ENCODE measurements at places on chromosomes 5 and 9.

DNA sequence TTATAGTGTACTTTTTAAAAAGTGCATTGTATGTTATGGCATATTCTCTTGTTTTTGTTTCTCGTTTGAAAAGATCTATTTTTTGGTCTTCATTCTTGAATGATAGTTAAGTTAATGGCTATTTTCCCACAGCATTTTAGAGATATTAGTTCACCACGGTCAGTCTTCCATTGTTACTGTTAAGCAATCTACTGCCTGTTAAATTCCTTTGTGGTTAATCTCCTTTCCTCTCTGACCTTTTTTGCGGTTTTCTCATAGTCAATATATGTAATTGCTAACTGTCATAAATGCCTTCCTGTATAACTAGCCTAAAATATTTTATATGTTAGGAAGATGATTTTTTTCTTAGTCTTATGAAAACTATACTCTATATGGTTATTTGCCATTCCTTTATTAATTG, 250.8 kb upstream of the FBXL7 start:
- DNase-seq: no peak

- DNase-seq: no peak
Observed at GRCh38 chr5:42759456-42759855, 2.8 kb downstream of the CCDC152 start.

GRCh38 chr9:81052846-81053245, 636.5 kb downstream of the TLE1 start:
- DNase-seq: no peak

DNA sequence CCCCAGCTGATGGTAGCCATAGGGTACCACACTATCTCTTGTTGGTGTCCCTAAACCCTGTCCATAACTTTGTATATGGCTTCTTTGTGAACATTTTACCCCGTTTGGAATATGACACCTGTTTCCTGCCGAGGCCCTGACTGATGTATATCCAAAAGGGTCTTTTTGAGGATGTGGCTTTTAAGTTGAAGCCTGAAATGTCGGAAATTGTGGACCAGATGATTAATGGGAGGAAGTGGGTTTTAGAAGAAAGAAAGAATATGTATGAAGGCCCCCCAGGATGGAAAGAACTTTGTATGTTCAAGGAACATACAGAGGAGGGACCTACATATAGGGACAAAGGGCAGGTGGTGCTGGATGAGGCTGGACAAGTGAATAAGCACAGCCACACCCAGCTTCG, 16.7 kb upstream of the TNFSF8 start:
- no peak for DNase-seq

DNA sequence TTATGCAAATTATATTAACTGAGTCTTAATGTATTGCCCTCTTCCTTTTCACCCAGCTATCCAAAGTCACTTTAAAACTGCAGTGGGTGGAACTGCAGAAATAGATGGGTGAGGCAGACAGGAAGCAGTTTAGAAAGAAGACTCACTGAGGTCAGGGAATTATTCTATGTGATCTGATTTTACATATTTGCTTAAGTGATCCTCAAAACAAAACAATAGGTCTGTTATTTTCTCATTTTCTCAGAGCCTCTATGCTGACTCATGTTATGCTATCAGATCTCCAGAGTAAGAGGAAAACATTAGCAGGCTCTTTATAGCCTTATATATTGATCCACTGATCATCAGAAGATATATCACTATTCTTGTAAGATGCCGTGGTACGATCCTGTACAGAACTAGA, 63.5 kb downstream of the MRPS27 start:
- no peak for DNase-seq

DNA sequence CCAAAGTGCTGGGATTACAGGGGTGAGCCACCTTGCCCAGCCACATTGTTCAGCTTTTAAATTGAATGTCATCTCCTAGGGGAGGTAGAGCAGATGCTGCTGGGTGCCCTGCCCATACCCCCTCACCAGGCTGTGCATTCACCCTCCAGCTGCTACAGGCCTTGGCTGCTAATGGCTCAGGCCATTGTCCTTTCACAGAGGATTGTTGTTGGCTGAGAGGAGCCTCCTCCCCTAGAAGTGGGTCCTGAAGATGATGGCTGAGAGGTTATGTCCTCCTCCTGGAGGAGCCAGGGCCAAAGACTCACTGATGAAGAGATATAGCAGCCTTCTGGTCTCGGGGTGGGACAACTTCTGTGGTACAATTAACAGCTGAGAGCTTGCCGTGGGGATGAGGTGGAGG, 74.6 kb downstream of the PHAX start:
- DNase-seq: no peak

GRCh38 chr9:134396825-134397224, 70.6 kb downstream of the RXRA start:
- peak; percentile 65 for DNase-seq

- DNase-seq: no peak
Observed at GRCh38 chr9:34334337-34334824, 5.0 kb downstream of the NUDT2 start.

GRCh38 chr9:105342147-105342505, 97.7 kb downstream of the SLC44A1 start:
- no peak for DNase-seq

GRCh38 chr9:119951591-119951990, 582.4 kb upstream of the BRINP1 start:
- DNase-seq: no peak

DNA sequence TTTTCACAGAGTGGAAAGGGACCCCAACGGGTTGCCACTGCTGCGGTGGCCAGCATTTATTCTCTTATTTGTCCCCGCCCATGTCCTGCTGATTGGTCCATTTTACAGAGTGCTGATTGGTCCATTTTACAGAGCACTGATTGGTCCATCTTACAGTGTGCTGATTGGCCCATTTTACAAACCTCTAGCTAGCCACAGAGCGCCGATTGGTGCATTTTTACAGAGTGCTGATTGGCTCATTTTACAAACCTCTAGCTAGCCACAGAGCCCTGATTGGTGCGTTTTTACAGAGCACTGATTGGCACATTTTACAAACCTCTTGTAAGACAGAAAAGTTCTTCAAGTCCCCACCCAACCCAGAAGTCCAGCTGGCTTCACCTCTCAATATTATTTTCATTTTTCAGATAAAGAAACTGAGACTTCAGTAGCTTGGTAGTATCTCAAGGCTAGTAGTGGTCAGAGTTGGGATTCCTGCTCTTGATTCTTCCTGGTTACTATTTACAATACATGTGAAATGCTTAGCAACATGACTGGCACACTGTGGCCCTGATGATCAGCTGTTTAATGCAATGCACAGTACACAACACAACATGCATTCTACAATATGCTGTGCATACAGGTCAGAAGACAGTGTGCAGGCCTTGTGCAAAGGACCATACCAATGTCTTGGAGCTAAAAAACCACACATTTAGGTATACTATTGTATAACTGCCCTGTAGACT, 63.6 kb upstream of the BOD1 start:
- DNase-seq: no peak

DNA sequence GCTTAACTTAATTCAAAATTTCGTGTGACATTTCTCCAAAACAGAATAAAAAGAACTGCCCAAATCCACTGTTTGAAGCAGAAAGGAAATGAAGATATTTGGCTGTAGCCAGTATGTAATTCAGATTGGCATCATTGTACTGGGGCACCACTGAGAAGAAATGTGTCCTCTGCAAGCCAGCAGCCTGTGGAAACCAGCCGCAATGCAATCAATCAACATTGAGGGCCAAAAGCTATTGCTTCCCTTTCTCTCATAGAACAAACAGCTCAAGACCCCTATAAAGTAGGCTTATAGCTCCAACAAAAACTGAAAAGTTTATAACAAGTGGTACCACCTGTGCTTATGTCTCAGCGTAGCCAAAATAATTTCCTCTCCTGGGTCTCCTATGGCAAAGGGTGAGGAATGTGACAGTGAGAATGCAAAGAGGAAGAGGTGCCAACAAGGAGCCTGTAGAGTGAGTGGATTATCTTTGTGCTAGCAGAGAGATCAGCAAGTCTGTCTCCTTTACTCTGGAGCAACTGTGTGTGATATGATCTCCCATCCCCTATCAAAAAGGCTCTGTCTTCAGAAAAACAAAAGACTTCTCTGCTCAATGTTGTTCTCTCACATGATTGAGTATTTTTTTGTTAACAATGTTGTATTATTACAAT, 1072.3 kb upstream of the DMAC1 start:
- no peak for DNase-seq

GRCh38 chr5:172687940-172688339, 46.9 kb downstream of the NEURL1B start:
- no peak for DNase-seq

DNA sequence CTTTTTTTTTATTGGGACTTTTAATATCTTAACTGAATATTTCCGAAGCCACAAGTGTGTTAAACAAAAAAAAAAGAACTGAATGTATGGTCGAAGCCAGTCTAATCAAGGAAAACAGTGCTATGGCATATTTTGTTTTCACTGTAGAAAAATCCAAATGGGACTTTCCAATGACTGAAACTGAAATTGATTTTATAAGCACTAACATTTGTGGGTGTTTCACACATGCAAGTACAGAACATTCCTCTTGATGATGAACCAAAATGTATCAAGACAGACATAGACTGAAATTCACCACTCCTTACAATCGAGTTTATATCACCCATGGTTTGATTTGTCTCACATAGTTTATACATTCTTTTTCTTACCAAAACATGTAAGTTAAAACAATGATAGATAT, 1026.8 kb downstream of the CDH18 start:
- DNase-seq: no peak

DNA sequence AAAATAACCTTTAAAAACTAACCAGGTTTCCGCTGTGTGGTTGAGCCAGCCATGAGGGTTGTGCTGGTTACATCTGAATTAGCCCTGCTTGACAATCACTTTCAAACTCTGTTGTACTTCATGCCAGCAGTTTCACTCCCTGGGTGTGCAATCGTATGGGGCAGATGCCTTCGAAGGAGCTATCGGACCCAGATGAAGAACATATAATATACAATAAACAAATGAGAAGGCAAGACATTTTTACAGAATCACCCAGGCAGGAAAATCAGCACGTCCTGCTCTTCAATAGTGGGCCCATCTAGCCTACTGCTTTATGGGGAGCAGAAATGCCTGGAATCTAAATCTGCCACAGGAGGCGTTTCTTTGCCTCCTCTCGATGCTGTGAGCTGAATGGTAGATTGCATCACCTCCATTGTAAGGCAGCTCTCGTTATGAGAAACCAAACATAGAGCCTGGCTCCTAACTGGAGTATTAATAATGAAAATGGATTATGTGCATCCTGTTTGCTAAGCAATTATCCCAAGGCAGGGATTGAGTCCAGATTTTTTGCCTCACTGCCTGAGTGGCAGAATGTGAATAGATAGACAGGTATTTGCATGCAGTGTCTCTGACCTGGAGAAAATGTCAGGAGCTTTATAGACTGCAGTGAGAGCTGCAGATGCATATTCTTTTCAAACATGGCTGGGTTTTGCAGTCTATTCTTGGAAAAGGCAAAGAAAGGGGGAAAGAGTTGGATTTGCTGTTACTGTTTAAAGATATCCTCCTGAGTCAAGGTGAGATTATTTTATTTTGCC, 143.3 kb upstream of the SMARCA2 start:
- peak; percentile 3 for DNase-seq

- DNase-seq: no peak
Observed at GRCh38 chr5:16929347-16929746, 6.7 kb downstream of the MYO10 start.

GRCh38 chr5:126988021-126988569, 42.3 kb downstream of the MARCHF3 start:
- peak; percentile 34 for DNase-seq

- no peak for DNase-seq
Observed at GRCh38 chr9:134655586-134656333, 14.2 kb downstream of the COL5A1 start.

DNA sequence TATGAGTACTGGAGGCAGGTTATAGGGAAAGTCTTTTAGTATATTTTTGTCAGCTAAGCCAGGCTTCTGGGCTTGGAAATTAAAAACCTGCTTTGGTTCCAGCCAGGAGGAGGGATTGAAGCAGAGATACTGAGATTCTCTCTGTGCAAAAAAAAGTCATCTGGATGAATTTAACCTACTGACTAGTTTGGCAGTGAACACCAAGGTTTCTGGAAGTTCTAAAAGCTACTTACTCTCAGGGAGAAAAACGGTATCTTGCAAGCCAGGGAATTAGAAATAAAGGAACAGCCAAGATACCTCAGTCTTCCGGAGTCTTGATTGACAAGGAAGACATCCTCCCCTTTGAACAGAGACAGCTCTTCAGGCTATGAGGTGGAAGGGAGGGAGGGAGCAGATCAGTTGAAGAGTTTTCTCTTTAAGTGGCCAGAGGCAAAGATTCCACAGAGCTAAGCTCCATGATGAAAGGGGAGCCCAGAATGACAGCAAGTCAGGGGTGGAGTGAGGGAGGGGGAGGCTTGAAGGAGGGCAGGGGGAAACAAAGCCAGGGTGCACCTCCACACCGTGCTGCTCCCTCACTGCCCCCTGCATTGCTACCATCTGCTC, 8.3 kb upstream of the ZBTB34 start:
- DNase-seq: no peak

GRCh38 chr5:167968837-167969236, 322.6 kb upstream of the WWC1 start:
- DNase-seq: no peak

GRCh38 chr5:58294598-58295305, 165.1 kb downstream of the PLK2 start:
- DNase-seq: no peak

DNA sequence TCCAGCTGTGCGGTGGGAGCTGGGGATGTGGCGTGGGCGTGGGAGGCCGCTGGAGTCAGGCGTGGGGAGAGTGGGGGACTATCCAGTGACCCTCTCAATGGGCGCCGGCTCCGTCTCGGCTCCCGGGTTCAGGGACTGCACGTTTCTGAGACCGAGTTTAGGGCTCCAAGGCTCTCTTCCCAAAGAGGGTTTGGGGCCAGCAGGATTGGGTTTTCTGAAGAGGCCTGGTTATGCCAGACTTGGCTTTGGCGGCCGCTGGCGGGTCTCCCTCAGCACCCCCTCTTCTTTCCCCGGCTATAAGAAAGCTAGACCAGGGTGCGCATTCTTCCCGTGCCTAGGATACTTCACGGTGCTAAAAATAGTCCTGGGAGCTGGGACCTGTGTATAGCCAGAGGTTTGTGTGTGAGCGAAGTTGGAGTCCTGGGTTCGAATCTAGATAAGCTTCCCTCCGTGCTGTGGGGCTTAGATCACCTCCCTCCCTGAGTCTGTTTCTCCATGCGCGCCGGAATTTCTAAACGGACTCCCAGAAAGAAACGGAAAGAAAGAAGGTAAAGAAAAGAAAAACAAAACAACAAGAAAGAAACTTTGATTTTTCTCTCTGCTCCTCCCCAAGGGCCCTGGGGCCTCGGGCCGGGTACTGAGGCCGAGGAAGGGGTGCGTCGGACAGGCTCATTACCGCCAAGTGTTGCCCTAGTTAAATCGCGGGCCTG, 5.0 kb downstream of the HAND1 start:
- no peak for DNase-seq

GRCh38 chr5:72237879-72238278, 82.2 kb downstream of the MRPS27 start:
- no peak for DNase-seq

- DNase-seq: no peak
Observed at GRCh38 chr9:99166149-99166548, 55.6 kb downstream of the ALG2 start.

- no peak for DNase-seq
Observed at GRCh38 chr5:35683466-35683865, 65.8 kb downstream of the SPEF2 start.
